A549 (cell line): ENCODE measurements at places on chromosomes 5 and 9.

DNA sequence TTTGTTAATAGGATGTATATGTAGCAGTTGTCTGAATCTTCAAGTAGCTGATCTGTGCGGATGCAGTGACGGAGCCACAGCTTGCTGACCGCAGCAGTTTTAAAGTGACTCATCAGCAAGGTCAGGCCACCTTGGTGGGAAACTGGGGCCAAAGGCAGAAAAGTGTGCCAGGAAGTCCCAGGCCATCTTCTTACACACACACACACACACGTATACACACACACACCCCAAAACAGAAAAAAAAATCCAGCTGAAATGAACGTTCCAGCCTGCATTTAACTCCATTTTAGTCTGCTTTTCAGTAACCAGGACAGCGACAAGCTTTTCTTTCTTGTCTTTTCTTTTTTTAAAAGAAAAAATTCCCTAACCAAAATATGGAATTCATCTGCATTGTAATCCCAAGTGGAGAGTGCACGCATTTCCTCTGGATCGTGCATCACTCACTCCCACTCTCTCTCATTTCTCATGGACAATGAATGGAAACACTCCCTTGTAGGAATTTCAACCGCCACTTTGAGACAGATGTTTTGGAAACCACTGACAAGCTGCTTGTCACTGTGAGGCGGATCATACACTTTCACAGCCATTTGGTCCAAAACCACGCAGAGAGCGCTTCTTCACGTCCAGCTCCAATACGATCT, 103.9 kb downstream of the LHFPL2 start:
- no peak for DNase-seq

DNA sequence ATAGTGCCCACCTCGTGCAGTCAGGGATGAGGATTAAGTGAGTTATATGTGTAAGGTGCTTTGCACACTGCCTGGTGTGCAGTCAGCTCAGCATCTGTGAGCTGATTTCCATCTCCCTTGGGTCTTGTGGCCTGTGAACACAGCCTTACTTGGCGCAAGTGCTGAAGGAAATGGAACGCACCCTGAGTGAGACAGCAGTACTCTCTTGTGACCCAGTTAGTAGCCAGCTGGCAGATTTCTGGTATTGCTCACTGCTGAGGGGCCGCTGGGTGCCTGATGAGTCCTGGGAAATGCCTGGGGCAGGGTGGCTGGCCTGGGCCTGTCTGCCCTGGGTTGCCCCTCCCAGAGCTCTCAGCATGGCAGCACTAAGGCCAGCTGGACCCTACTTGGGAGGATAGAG, 90.9 kb upstream of the BOD1 start:
- DNase-seq: no peak

DNA sequence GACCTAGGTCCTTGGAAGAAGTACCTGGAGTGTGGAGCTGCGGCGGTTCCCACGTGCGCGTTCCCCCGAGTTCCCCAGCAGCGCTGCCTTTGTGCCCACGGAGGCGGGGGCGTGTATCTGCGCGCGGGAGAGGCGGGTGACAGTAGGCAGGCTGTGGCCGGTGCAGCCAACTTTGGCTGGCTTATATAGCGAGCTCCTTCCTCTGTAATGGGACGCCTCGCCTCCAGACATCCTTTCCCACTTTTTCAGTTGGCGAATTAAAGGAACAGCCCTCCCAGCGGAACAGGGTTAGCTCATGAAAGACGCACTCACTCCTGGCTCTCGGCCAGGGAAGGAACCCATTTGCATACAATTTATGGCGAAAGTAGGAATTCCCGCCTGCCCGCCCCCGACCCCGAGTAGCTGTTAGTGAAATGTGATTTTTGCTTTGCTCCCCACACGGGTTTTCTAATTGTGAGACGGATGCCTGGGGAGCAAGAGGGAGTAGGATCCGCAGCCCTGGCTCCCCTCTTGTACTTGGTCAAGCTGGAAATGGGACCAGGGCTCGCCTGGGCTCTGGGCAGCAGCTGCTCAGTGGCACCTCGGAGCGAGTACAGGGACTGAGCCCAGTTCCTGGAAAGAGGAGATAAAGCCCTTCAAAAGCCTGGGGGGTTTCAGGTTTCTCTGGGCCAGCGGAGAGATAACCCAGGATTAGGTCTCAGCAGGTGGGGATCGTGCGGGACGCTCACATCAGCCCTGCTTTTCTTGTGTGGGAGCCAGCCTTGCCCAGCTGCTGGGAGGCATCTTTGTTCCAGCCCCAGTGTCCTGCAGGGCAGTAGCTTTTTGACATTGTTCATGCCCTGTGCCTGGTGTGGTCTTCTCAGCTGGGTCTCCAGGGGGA, at the start of gene TNC:
TNC (minus strand) TSS at position 159 of the 880 bp plus-strand sequence. CDS start 27,139 bp downstream, outside the sequence.
- peak; percentile 45 for DNase-seq

- no peak for DNase-seq
These were observed 23.9 kb downstream of the MEGF9 start for GRCh38 chr9:120690372-120690771.

GRCh38 chr9:75002422-75003023, 25.6 kb downstream of the CARNMT1 start:
- no peak for DNase-seq

- DNase-seq: no peak
These were observed 280.6 kb upstream of the PIK3R1 start for GRCh38 chr5:67934976-67935375.

- no peak for DNase-seq
These were observed 53.7 kb downstream of the MTMR12 start for GRCh38 chr5:32259033-32259432.

DNA sequence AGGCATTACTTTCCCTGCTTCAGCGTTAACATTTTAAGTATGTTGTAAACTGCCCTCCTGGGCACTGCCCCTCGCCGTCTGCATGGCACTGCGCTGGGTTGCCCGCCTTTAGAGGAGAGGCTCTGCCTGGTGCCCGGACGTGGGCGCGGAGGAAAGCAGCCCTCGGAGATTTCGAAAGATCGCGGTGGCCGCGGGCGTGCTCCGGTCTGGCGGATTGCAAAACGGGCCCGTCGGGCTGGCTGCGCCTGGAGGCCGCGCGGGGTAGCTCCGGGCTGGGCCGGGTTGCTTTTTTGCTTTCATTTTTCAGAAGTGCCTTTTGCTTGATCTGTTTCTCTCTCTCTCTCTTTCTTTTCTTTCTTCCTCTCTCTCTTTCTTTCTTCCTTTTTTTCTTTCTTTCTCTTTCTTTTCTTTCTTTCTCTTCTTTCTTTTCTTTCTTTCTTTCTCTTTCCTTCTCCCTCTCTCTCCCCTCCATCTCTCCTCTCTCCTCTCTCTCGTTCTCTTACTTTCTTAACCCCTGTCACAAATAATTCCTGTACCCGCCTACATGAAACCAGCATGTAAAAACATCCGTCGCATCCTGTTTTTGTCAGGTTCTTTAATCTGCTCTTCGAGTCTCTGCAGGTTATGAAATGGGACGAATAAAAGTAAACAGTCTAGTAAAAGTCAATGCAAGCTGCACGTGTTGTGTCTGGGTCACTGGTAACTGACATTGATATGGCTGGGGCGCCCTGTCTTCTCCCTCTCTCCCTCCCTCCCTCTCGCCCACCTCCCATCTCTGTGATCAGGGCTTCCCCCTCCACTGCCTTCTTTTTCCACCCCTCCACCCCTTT, 1.7 kb downstream of the FST start:
- peak; percentile 66 for DNase-seq

DNA sequence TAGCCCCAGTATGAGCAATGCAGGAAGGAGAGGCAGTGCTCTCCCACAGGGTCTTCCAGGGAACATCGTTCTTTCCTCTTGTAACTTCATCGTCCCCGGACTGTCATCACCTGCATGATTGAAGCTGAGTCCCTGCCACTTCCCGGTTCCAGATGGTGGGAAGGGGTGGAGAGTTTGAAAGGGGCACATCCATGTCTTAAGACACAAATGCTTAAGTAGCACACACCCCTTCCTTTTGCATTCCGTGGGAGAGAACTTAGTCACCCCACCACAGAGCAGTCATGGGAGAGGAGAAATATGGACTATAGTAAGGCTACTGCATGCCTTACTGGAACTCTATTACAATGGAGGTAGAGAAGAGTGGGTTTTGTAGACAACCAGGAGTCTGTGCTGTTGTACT, 165.3 kb upstream of the GAS1 start:
- DNase-seq: no peak

GRCh38 chr9:5002811-5003210, 17.7 kb downstream of the JAK2 start:
- no peak for DNase-seq

DNA sequence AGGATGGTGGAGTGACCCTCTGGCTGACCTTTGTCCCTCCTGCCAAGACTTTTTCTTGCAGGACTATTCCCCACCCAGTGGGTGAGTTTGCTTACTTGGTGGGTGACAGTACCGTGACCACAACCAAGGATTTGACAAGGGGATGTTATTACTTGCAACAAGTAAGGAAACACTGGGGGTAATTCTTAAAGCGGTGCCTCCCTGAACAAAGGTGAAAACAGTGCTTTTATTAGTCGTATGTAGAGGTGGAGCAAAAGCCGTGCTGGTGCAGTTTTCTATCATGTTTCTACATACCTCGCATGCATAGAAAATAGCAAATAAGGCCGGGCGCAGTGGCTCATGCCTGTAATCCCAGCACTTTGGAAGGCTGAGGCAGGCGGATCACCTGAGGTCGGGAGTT, 41.0 kb upstream of the KDM4C start:
- no peak for DNase-seq

GRCh38 chr5:24353016-24353415, 291.8 kb downstream of the CDH10 start:
- no peak for DNase-seq

DNA sequence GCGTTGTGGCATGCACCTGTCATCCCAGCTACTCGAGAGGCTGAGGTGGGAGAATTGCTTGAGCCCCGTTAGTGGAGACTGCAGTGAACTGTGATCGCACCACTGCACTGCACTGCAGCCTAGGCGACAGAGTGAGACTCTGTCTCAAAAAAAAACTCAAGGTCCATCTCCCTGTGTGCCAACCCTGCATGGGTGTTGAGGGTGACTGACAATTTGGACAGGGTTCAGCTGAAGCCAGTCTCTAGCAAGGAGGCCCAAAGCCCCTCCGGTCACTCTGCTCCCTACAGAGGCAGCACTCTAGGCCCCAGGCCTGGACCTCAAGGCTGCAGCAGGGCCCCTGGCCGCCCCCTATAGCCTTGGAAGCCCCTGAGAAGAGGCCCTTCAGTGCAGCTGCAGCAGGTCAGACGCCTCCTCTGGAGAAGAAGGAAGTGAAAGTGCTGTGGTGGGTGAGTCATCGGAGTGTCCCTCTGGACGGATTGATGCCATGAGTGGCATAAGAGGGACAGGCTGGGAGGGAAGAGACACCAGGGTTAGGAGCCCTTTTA, 39.2 kb upstream of the NEK6 start:
- peak; percentile 39 for DNase-seq

- DNase-seq: no peak
These were observed 45.6 kb downstream of the TRIO start for GRCh38 chr5:14188778-14189177.

DNA sequence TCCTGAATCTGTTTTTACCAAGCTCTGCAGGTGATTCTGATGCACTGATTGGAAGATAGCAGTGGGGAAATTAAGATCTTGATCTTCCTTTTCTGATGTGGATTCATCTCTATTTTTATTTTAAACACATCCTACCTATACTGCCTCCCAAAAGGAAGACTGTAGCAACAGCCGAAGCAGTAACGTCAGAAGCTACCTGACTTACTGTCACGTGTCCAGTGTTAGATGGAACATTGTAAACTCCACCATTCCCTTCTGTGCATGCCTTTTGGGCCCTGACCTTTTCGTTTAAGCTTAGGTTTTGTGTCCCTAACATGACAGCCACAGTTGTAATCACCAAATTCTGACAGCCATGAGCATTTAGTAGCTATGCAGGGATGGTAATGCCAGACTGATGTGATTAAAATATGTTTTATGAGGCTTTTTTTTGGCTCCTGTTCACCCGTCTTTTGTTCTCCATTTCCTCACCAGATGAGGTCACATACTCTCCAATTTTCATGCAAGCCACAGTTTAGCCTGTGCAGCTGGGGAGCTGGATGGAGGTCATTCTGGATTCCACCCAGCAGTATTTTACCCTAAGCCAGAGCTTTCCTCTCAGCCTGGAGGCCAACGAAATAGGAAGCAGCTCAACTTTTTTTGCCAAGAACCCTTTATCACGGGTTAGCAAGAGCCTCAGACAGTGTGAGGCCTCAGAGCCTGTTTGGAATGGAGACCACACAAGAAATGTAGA, 15.6 kb upstream of the FOXD1 start:
- DNase-seq: no peak

DNA sequence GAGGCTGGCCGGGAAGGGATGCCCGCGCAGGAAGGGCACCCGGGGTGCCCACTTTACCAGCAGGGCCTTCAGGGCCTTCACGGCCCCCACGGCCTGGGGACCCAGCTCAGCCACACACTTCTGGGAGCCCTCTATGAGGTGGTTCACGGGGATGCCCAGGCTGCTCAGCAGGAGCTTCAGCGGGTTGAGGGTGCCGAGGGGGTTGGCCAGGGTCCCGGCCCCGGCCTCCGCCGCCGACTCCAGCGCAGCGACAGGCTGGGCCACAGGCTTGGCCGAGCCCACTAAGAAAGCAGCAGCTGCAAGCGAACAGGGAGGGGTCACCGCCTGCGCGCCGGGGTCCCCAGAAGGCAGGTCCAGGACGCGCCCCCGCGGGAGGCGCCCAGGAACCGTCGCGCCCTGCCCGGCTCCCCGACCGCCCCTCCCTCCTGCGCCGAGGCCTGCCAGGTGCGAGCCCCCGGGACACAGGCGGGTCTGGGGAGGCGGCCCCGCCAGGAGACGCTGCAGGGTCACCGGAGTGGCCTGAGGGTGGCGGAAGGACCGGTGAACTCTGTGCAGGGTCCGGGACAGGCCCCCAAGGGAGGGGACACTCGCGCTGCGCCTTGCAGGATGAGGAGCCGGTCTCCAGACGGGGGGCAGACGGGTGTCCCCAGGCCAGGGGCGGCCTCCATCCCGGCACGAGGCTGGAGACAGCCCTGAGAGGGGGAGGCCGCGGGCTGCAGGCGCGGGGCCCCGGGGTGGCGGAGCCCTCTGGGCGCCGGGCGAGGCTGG, 572 bp downstream of the SCGB3A1 start:
- no peak for DNase-seq
